Fibroblast of skin of left biceps (primary cell): ENCODE measurements at places on chromosomes 11 and 22.

DNA sequence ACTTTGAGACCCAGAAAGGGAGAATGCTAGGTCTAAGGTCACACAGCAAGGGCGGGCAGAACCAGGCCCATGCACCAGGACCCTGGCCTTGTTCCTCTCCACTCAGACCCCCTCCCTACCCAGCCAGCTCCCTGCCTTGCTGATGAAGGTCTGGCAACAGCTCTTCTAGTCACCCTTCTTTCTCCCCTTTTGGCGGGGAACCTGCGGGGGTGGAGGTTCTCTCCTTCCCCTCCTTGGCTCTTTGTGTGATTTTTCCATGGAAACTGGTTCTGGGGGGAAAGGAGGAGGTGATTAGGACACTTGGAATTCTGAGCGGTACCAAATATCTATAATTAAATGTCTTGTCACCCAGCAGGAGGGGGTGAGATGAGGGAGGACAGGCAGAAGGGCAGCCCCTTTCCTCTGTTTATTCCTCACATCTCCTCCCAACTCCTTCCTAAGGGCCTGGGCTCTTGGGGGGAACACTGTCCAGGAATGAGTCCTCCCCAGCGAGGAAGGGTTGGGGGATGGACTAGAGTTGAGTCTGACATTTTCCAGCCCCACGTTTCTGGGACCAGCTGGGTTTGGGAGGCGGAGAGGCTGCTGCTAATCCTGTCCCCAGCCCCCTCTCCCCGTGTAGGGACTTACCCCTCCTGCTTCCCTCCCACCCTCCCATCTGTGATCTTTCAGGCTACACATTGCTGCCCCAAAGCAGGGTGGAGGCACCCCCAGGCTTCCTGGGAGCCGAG is 7.4 kb downstream of the ARHGEF17 start:
- no peak for DNase-seq

- DNase-seq: no peak
Measured at GRCh38 chr11:67640021-67640757, 626 bp upstream of the TBX10 start.

GRCh38 chr11:48125866-48126265 is 90.7 kb upstream of the OR4B1 start:
- no peak for DNase-seq

DNA sequence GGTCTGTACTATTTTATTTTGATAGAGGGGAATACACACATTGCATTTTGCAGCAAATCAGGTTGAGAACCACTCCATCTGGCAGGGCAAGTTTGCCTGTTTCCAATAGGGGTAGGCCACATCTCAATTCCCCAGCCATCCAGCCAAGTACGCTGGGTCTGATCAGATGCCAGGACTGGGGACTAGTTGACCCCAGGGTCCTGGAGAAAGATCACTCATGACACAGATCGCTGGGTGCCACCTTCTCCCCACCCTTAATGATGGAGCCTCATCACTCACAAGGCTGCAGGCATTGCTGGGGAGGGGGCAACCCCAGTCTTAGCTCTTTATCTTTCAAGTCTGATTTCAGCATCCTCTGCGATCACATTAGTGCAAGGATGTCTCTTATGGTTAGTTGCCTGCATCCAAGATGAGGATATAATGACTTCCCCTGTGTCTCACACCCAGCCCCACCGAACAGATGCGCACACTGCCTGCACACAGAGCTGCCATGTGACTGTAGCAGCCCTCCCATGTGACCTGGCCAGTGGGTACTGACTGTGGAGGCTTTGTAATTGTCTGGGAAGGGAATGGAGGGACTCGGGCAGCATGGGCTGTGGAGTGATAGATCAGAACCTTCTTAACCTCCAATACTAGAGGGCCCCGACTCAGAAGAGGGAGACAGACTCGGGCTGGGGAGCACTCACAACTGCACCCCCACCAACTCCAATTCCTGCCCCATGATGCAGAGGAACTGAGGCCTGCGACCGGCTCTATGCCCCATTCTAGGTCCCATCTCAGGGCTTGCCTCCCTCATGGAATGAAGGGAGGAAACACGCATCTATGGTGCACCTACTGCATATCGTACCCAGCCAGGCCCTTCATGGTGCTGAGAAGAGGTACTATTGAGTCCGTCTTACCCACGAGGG is 155.8 kb downstream of the DSCAML1 start:
- no peak for DNase-seq

DNA sequence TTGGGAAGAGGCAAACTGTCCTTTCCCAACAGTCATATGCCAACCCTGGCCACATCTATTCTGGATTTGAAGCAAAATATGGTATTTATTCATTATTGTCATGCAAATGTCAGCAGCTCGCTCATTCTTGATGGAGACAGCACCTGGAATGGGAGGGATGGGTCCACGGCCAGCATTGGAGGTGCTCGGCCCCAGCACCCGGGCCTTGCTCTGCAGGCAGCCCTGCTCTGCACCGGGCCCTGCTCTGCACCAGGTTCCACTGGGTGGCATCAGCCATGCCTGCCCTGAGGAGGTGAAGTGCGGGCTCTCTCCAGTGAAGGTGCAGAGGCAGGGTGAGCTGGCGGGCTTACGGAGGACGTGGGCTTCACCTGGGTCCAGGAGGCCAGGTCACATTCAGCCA is 19.8 kb downstream of the LRP5 start:
- DNase-seq: no peak

- DNase-seq: no peak
Measured at GRCh38 chr22:33114565-33114964, 56.4 kb upstream of the SYN3 start.

GRCh38 chr22:44473580-44473979 is 24.5 kb downstream of the RTL6 start:
- DNase-seq: no peak

DNA sequence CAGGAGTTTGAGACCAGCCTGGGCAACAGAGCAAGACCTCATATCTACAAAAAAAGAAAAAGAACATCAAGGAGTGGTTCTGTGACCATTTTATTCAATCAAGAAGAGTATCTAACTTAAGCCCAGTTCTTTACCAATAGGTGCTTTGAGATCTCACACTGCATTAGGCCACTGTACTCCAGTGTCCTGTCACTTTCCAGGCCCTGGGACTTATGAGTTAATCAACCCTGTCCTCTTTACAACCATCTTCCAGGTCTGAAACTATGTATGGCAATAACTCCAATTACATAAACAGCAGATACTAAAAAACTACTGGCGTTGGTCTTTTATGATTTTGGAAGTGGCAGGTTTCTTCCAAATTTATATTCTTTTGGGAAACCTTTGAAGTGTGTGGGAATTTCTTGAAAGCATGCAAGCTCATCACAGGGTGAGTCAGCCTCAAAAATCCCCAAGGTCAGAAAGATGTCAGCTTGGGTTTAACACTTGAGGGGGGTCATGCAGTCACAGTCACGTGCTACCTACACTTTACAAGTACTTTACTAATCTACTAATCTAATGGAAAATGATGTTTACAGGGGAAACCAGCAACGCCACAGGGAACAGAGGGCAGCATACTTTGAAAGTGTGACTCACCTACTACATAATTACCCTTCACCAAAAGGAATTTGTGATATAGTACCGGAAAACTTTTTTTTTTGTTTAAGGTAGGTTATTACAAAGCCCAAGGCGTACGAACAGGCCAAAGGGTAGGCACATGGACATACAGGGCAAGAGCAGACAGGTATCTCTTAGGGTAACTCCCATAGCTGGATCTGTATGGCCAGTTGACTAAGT is 15.6 kb downstream of the PISD start:
- peak; percentile 50 for DNase-seq

DNA sequence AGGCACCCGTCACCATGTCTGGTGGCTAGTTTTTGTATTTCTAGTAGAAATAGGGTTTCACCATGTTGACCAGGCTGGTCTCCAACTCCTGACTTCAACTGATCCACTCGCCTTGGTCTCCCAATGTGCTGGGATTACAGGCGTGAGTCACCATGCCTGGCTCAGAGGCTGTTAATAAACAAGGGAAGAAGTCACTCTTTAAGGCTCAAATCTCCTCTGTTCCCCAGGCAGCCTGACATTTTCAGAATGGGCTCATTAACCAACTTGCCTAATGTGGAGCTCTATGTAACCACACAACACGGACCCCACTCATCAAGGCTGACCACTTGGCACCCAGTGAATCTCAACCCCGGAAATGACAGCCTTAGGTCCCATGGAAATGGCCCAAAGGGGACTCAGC is 24.1 kb downstream of the APOL3 start:
- no peak for DNase-seq

- no peak for DNase-seq
Measured at GRCh38 chr11:116707161-116707629, 65.6 kb downstream of the BUD13 start.

DNA sequence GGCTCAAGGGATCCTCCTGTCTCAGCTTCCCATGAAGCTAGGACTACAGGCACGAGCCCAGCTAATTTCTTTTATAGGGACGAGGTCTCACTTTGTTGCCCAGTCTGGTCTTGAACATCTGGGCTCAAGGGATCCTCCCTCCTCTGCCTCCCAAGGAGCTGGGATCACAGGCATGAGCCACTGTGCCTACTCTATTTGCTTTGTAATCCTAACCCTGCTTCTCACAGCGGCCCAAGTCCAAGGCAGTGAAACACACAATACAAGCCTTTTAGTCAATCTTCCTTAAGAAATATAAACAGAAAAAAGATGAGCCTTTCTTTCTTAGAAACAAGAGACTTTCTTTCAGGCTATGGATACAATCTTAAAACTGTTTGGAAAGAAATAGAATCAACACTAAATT is 115.2 kb upstream of the SORL1-AS1 start:
- DNase-seq: no peak

DNA sequence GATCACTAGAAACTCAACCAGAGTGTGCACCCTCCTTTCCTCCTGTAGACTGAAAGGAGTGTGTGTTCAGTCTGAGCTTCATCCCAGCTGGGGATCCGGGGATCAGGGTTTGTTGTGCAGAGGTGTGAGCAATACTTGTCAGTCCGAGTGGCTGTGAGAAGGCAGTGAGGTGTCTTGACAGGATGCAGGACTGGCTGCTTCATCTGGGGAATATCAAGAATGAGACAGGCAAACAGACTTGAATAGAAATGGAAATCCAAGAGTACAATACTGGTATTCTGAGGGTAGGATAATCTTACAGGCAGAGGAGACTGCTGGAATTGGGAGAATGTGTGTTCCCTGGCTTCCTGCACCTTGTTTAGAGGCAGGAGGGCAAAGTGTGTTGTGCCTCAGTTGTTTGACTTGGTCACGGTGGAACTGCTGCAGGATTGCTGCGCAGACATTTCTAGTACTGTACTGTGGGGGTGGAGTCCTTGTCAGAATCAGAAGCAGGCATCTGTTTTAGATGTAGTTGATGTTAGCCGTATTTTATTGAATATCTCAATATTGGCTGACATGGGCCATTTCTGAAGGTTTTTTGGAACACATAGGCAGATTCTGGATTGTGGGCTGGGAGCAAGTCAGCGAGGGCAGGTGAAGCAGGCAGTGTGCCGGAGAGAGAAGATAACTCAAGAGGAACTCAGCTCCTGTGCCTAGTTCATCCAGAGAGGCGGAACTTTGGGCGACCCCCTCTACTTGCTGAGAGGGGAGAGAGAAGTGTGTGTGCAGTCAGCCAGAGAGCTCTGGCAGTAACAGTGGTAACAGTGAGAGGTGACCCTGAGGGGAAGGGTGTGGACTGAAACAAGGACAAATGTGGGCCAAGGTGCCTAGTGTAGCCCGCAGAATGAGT is 27.1 kb upstream of the GRK2 start:
- DNase-seq: no peak

- no peak for DNase-seq
Measured at GRCh38 chr22:17692841-17693240, 54.3 kb downstream of the BCL2L13 start.

GRCh38 chr11:78714539-78714938 is 139.9 kb upstream of the NARS2 start:
- DNase-seq: no peak

GRCh38 chr11:125262194-125262829 is 97.8 kb downstream of the PKNOX2 start:
- no peak for DNase-seq

DNA sequence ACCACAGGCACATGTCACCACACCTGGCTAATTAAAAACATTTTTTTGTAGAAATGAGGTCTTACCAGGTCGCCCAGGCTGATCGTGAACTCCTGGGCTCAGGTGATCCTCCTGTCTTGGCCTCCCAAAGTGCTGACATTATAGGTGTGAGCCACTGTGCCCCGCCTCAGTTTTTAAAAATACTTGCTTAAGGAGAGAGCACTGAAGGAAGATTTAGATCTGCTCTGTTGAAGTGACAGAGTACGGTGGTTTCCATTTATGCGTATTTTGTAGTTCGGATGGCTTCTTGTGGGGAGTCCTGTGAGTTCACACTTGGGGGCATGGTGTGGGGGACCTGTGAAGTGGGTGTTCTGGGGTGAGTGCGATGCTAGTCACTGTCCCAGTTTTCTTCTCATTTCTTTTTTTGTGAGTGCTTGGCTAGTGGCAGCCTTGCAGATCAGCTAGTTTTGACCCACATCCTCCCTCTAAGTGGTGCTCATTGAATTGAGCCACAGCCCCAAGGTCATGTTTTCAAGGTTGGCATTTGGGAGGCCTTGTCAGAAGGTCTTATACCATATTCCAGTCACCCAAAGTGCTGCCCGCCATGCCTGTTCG is 31.5 kb downstream of the PTPRJ start:
- no peak for DNase-seq

GRCh38 chr22:41001722-41002122 is 50.5 kb downstream of the RBX1 start:
- DNase-seq: no peak

GRCh38 chr11:103920933-103921332 is 115.5 kb upstream of the DDI1 start:
- no peak for DNase-seq

DNA sequence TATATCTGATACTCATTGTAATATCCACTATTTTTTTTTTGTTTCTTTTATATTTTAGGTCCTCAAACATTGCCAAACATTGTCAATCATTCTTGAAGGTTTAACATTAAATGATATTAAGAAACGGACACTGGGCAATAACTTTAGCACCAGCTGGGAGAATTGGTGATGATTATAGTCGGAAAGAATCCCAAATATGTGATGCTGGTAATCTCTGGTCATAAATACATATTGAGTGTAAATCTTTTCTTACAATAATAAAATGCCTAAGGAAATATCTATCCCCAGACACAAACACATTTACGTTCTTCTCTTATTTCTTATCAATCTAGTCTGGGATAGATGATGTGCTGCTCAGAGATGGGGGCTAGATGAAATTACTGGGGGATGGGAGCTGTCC is 25.2 kb downstream of the OR51E2 start:
- no peak for DNase-seq

GRCh38 chr11:8066036-8066910 is 14.7 kb upstream of the TUB start:
- DNase-seq: no peak

GRCh38 chr11:80900265-80900664 is 1459.4 kb upstream of the TENM4 start:
- DNase-seq: no peak

GRCh38 chr11:44651535-44652155 is 75.1 kb upstream of the TSPAN18 start:
- no peak for DNase-seq

GRCh38 chr11:2901854-2902783 is 16.5 kb upstream of the CDKN1C start:
- DNase-seq: peak; percentile 64

- DNase-seq: no peak
Measured at GRCh38 chr11:79388201-79388600, 52.6 kb downstream of the TENM4 start.

GRCh38 chr11:120928627-120929026 is 95.3 kb upstream of the TBCEL start:
- DNase-seq: no peak
